ENCODE measurements at places on chromosomes 5 and 9.

DNA sequence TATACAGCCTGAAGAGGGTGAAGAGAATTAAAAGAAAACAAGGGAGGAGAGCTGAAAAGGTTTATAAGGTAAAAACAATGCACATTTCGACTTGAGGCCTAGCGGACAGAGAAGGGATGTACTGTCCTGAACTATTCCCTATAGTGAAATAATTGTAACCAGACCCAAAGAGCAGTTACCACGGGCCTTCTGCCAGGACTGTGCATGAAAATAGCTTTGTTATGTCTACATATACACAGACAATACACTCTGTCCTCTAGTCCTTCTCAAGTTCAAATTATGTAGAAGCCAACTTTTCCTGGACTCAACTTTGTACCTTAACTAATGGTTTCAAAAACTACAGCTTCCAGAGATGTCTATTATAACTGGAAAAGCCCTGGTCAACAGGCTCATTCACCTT lies 223.7 kb downstream of the PCSK5 start:
- no peaks in the 10 kb centered on the region for H3K4me1 ChIP-seq
- no peak overlapping the region for H3K27ac ChIP-seq
- H3K27me3 ChIP-seq, result no peaks in the 10 kb centered on the region

- H3K4me1 ChIP-seq, result peaks cover 25% of the 10 kb centered on the region
- H3K4me3 ChIP-seq, result no peak overlapping the region
- peak overlapping the region; percentile 74 for H3K27ac ChIP-seq
- H3K36me3 ChIP-seq, result peaks cover 4% of the 10 kb centered on the region
- no peaks in the 10 kb centered on the region for H3K27me3 ChIP-seq
These were observed 6.2 kb downstream of the MAPKAP1 start for GRCh38 chr9:125700791-125701190.

DNA sequence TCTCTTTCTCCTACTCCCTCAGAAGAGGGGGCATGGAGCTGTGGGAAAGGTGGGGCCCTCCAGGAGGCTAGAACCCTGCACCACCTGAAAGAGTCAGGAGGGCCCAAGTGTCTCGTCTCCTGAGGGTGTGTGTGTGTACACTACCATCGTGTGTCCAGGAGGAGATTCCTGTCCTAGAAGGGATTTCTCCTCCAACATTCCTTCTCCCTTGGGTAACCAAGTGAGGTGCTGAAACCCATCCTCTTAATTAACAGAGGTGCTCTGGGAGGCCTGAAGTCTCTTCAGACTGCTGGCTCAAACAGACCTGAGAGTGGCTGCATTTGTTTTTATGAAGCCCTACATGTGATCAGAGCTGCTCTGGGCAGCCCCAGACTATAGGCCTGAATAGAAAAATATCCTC lies 61.1 kb upstream of the FAM169A start:
- no peaks in the 10 kb centered on the region for H3K36me3 ChIP-seq
- no peaks in the 10 kb centered on the region for H3K4me1 ChIP-seq
- peaks cover 6% of the 10 kb centered on the region for H3K27me3 ChIP-seq
- H3K4me3 ChIP-seq, result no peak overlapping the region

DNA sequence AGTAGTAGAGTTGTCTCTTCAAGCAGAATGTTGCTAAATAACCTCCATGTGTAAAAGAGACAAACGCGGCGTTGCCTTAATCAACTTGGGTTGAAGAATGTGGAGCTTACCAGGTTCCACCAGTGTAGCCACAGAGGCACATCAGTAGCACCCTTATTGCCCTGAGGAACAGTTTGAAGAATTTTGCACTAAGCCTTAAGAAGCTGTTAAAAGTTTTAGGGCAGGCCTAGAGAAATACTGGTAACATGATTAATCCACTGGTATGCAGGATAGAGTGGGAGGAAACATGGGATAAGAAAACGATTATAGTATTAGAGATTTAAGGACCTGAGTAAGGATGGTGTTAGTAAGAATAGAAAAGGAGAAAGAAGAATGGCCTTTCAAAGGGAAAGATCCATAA lies 100.6 kb downstream of the ZCCHC7 start:
- no peak for DNase-seq
- peaks cover 3% of the 10 kb centered on the region for H3K4me1 ChIP-seq
- H3K27ac ChIP-seq, result no peak overlapping the region
- peaks cover 2% of the 10 kb centered on the region for H3K36me3 ChIP-seq

DNA sequence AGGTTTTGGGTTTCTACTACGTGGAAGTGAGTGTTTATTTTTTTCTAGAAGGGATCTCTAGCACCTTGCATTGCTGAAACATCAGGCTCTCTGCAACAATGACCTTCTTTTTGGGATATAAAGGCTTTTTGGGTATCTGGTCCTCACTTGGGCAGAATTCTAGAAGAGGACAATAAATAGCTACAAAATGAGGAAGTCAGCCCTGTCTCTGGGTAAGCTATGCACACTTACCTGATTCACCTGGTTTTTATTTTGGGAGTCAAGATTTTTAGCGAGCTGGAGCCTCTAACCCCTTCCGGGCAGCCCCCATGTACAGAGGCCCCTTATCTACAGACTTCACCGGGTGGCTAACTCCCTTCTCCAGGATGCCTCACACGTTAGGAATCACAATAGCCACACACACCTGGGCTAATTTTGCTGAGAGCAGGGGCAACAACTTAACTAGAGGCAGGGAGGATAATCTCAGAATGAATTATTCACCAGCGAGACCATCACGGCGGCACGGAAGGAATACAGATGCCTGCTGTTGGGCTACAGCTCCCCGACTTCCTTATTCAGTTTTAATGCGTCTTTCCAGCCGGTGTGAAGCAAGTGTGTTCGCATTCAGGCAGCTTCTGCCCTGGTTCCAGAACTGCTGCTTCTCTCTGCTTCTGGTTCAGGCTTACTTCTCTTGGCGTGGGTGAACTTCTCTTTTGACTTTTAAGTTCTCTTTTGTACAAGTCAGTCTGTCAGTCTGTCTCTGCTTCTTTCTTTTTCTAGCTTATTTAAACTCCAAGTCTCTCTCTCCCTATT lies 341.0 kb upstream of the PANK3 start:
- no peak overlapping the region for H3K4me3 ChIP-seq
- peaks cover 50% of the 10 kb centered on the region for H3K27me3 ChIP-seq
- no peak for DNase-seq
- no peaks in the 10 kb centered on the region for H3K4me1 ChIP-seq
- no peaks in the 10 kb centered on the region for H3K36me3 ChIP-seq

- peaks cover 2% of the 10 kb centered on the region for H3K36me3 ChIP-seq
- no peak for DNase-seq
- H3K27me3 ChIP-seq, result no peaks in the 10 kb centered on the region
- H3K4me1 ChIP-seq, result peaks cover 20% of the 10 kb centered on the region
- H3K27ac ChIP-seq, result peak overlapping the region; percentile 84
These were observed 28.8 kb downstream of the TTC39B start for GRCh38 chr9:15278091-15278687.

DNA sequence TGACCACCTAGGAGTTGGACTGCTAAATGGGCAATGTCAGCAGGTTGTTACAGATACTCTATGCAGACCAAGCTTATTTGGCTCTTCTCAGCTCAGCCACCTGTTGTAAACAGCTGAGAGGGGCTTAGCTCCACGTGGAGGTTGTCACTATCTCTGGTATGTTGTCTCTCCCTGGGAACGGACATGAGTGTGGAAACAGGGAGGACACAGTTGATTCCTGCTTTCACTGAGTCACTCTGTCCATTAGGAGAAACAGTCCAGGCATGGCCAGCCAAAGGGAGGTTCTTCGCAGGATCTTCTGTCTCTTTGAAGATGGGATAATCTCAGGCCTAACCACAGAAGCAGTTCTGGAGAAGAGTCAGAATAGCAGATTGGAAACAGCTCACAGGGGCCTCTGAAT lies 121.2 kb downstream of the PALM2AKAP2 start:
- H3K27ac ChIP-seq, result no peak overlapping the region
- H3K4me1 ChIP-seq, result no peaks in the 10 kb centered on the region
- H3K4me3 ChIP-seq, result no peak overlapping the region
- no peaks in the 10 kb centered on the region for H3K36me3 ChIP-seq

- H3K4me3 ChIP-seq, result peak overlapping the region; percentile 86
- H3K27ac ChIP-seq, result no peak overlapping the region
- peaks cover 31% of the 10 kb centered on the region for H3K36me3 ChIP-seq
- no peak for DNase-seq
- peaks cover 47% of the 10 kb centered on the region for H3K4me1 ChIP-seq
These were observed 8.4 kb downstream of the NOTCH1 start for GRCh38 chr9:136537411-136537810.

- peaks cover 56% of the 10 kb centered on the region for H3K27me3 ChIP-seq
- peaks cover 28% of the 10 kb centered on the region for H3K4me1 ChIP-seq
- H3K27ac ChIP-seq, result no peak within 1 kb of the TSS
- H3K36me3 ChIP-seq, result peaks cover 15% of the 10 kb centered on the region
- H3K4me3 ChIP-seq, result peak within 1 kb of the TSS; percentile 77
These were observed at the start of gene EFNA5 for GRCh38 chr5:107670932-107671741. TSS of gene EFNA5 (minus strand) at chr5:107670937.

GRCh38 chr5:35856765-35857351 lies at the start of gene IL7R:
TSS of gene IL7R (plus strand) at chr5:35856891. CDS start at chr5:35856978, 87 bp downstream.
- H3K27me3 ChIP-seq, result no peaks in the 10 kb centered on the region
- peaks cover 53% of the 10 kb centered on the region for H3K4me1 ChIP-seq
- H3K4me3 ChIP-seq, result peak within 1 kb of the TSS; percentile 74
- DNase-seq, result peak; percentile 35

- H3K36me3 ChIP-seq, result no peaks in the 10 kb centered on the region
- no peak for DNase-seq
- H3K27ac ChIP-seq, result no peak overlapping the region
- no peak overlapping the region for H3K4me3 ChIP-seq
- H3K4me1 ChIP-seq, result no peaks in the 10 kb centered on the region
- peaks cover 16% of the 10 kb centered on the region for H3K27me3 ChIP-seq
These were observed 332.1 kb downstream of the DIRAS2 start for GRCh38 chr9:90310521-90310876.

GRCh38 chr5:79285833-79286232 lies 49.9 kb downstream of the JMY start:
- H3K27ac ChIP-seq, result no peak overlapping the region
- H3K4me1 ChIP-seq, result peaks cover 18% of the 10 kb centered on the region
- H3K27me3 ChIP-seq, result no peaks in the 10 kb centered on the region
- DNase-seq, result no peak

DNA sequence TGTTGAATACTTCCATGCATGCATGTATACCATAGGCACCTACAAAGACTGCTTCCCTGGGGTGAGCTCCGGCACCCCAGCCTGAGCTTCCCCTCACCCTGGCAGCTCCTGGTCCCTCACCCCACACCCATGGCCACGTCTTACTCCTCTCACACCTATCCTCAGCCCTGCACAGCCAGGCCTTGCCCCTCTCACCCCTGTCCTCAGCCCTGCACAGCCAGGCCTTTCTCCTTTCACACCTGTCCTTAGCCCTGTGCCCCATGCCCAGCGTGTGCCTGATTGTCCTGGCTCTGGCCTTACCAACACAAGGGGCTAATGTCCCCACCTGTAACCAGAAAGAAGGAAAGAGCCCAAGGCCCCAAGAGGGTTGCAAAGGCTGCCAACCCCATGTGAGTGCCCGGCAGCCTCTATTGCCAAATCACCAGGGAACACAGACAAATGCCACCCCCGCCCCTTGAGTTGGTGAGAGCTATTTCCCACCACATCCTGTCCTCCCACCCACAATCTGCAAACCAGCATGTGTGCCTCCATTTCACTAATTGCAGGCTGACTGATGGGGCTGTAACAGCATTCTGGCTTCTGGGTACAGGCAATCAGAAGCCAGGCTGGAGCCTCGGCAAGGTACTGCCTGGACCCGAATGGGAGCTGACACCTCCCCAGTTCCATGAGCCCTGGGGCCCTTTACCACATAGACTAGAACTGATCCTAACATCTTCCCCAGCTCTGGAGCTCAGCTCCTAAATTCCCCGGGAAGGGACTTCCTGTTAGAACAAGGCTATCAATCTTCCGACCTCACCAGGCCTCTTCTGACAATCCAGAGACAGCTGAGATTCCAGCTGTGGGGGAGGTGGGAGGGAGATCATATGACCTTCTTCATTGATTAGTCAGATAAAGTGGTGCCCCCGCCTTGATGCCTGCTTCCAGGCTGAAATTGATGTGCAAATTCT lies 78.2 kb downstream of the FAM114A2 start:
- H3K4me3 ChIP-seq, result peak overlapping the region; percentile 58
- H3K36me3 ChIP-seq, result peaks cover 7% of the 10 kb centered on the region
- H3K4me1 ChIP-seq, result peaks cover 18% of the 10 kb centered on the region
- peaks cover 9% of the 10 kb centered on the region for H3K27me3 ChIP-seq

- peaks cover 6% of the 10 kb centered on the region for H3K36me3 ChIP-seq
- H3K27me3 ChIP-seq, result peaks cover 6% of the 10 kb centered on the region
- peaks cover 15% of the 10 kb centered on the region for H3K4me1 ChIP-seq
- H3K27ac ChIP-seq, result peak overlapping the region; percentile 93
- peak; percentile 56 for DNase-seq
These were observed 12.2 kb downstream of the GPR150 start for GRCh38 chr5:95631991-95632675.

DNA sequence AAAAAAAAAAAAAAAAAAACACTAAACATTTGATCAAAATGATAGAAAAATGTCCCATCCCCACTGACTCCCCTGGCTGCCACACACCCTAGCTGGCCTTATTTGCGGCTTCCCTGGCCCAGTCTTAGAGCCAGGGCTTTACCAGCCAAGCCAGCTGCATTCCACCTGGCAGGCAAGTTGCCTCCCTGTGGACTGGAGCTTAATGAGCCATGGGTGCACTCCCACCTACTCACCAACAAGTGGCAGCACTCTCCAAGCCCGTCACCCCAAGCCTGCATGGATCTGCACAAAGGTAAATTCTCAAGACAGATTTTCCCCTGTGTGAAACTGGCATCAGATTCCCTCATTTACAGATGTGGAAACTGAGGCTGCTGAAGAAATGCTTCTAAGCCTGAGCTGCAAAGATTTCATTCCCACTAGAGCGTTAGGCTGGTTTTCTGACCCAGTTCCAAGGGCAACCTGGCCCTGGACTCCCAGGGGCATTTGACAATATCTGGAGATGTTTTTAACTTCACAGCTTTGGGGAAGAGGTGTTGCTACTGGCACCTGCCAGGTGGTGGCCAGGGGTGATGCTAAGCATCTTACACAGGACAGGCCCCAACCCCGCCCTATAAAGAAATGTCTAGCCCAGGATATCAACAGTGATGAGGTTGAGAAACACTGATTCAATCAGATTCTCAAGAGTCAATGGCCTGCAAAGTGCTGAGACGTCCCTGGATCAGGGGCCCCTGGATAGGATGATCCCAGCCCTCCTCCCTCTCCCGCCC lies 21.9 kb upstream of the VDAC1 start:
- DNase-seq, result peak; percentile 22
- H3K4me3 ChIP-seq, result no peak overlapping the region
- H3K4me1 ChIP-seq, result no peaks in the 10 kb centered on the region

- DNase-seq, result no peak
- H3K4me1 ChIP-seq, result no peaks in the 10 kb centered on the region
- peaks cover 45% of the 10 kb centered on the region for H3K27me3 ChIP-seq
- H3K4me3 ChIP-seq, result no peak overlapping the region
These were observed 41.4 kb downstream of the S1PR3 start for GRCh38 chr9:89032661-89033060.

DNA sequence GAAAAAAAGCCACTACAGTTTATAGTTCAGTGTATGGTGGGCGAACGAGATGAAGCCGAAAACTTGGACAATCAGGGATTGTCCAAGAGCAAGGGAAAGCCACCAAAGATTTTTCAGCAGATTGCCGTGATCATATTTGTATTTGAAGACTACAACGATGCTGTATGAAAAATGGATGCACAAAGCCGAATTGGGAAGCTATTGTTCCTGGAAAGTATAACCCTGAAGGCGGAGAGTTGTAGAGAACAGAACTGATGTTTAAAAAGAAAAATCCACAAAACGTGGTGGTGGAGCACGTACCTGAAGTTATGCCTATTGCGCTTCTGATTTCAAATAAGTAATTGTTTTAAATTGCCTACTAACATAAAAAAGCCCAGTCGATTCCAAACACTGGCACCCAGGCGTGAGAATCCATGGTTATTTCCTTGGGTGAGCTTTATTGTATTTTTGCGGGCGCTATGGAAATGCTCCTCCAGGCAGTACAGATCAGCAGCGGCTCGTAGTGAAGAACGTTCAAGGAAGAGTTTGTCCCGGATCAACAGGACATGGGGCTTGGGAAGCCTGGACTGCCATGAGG lies 772 bp upstream of the TARS1 start:
- H3K27me3 ChIP-seq, result no peaks in the 10 kb centered on the region
- H3K36me3 ChIP-seq, result peaks cover 8% of the 10 kb centered on the region
- H3K4me1 ChIP-seq, result peaks cover 20% of the 10 kb centered on the region
- no peak overlapping the region for H3K4me3 ChIP-seq

Measured in effector memory CD8-positive, alpha-beta T cell (primary cell).